ENCODE measurements at places on chromosomes 3 and 15. TPM values are rescaled to one million over a fixed set of nuclear protein-coding genes. Genes with fewer than 3 reads are reported as not detected.

DNA sequence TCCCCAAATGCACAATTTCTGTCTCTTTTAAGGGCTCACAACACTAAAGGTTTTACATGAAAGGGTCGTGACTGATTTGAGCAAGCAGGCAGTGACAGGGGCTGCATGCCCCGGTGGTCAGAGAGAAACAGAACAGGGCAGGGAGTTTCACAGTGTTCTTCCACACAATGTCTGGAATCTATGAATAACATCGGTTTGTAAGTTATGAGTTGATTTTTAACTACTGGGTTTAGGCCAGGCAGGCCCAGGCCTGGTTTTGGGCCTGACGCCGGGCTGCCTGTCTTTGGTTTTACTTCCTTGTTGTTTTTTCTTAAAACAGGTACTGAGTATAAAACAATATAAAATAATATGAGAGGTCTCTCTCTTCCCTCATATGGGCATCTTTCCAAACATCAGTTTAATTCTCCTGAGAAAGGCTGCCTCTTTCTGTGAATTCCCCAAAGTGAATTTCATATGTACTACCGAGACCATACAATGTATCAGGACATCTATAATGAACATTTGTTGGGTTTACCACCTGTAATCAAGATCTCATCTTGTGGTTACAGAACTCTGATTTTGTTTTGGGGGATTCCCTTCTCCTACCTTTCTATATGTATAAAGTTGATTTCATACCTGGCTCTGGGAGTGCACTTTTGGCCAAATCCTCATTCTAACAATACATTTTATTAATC, 74.4 kb downstream of the CD200 start:
- no peak for DNase-seq

RTP1 gene
- total RNA-seq: 5.1 TPM

GRCh38 chr3:55164876-55165275, 237.0 kb upstream of the LRTM1 start:
- DNase-seq: no peak

DNA sequence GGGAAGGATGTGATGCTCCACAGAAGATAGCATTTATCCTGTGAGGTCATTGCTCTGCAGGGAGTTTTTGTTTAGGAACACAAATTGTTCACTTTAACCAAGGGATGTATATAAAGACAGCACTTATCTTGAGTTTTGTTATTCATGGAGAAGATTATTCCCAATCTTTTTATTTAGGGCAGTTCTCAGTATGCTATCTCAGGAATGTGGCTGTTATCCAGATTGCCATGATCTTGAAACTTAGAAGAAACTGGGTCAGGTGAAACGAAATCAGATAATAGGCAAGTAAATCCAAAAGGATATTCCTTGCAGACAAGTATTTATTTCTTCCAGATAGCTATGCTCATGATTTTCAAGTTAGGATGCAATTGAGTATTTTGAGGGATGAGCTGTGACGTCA, 19.3 kb upstream of the TMEM42 start:
- no peak for DNase-seq

RAB43 gene
- total RNA-seq: 39.4 TPM

LRRC2 gene
- total RNA-seq: 3.3 TPM

DNA sequence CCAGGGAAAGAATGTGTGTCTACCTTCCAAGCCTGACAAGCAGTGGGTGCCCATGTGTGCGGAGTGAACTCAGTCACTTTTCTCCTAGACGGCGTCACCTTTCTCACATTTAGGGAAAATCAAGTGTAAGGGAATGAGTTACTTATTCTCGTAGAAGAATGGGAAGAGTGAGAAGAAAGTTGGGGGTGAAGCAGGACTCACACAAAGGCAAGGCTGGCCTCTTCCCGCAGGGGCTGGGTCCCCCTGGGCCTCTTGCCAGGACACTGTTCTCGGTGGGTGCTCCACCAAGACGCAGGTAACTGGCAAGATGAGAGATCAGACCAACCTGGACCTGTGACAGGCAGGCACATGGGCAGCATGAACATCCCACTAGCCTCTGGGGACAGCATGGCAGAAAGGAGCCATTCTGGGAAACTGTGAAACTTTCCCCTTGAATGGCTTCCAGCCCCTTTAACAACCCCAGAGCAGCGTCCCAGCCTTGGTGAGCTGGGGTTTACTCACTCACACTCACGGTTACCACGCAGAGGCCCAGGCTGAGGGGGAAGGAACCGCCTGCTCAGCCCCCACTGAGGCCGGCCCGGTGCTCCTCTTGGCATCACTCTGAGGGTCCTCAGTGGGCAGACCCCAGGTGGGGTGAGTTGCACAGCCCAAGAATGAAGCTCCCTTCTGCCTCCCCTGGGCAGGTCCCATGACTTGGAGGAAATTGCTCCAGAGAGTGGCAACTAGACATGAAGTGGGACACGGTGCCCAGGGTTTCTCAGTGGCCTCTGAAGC, 15.0 kb upstream of the SRP14 start:
- no peak for DNase-seq

TRIM42 gene
- not detected for total RNA-seq

GRCh38 chr3:26193558-26193957, 403.7 kb downstream of the OXSM start:
- DNase-seq: no peak

GP5 gene
- not detected for total RNA-seq

DNA sequence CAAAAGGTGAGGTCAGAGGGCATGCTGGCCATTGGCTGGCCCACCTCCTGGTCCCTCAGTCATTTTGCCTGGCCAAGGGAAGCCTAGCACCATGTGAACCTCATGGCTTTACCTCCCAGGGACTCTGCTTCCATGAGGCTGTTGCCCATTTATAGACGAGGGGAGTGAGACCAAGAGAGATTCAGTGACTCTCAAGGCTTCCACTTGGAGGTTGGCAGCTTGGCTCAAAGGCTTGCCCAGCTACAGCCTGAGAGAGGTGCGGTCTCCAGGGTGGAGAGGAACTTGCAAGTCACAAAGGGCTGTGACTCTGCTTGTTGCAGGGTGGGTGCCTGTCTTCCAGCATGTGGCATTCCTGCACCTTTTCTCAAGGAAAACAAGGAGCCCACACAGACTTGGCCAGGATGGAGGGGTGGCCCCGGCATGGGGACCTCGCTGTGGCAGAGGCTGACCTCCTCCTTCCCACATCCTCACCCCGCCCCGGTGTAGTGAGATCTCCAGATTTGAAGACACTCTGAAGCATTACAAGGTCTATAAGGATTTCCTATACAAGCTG, 24.5 kb downstream of the CFAP100 start:
- peak; percentile 40 for DNase-seq

- peak; percentile 73 for DNase-seq
Observed at GRCh38 chr3:147408188-147409100, 721 bp upstream of the ZIC1 start.

- DNase-seq: peak; percentile 26
Observed at GRCh38 chr3:152071924-152072323, 196.8 kb upstream of the MBNL1 start.

DNA sequence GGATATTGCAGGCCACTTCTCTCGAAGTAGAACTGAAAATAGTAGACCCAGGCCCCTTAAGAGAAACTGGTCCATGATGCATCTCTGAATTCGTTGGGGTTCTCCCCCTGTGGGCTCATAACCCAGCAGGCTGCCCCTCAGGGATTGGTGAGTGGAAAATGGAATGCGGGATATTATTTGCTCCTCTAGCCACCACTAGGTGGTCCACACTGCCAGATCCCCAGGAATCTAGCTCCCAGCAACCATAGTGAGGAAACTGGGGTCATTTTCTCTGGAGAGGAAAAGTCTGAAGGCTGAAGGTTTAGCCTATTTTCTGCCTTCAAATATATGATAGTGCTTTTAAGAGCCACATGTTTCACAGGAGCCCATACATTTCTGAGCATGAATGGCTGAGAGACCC, 6.7 kb downstream of the CX3CR1 start:
- peak; percentile 53 for DNase-seq

SOX14 gene
- 1.2 TPM for total RNA-seq

ABHD2 gene
- total RNA-seq: 11.5 TPM

MYO5C gene
- 3.3 TPM for total RNA-seq

ADIPOQ gene
- not detected for total RNA-seq

DNA sequence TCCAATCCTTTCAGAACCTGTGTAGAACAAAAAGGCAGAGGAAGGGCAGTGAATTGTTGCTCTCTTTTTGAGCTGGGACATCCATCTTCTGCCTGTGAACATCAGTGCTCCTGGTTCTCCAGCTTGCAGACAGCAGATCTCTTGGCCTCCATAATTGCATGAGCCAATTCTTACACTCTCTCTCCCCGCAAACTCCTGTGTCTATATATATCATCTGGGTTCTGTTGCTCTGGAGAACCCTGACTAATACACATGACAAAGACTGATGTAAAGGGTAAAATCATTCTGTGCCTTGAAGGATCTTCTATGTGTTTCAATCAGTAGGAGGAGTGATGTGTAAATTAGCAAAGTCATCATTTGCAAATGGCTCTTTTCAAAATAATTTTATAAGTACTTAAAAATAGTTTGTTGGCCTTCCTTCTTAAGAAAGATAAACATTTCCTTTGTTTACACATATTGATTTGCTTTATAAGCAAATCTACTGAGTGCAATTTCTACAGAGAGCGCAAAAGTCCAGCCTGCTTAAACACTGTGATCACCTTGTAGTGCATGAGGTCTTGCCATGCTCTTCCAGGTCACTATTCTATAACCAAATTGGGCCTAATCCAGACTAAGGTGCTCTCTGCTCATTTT, 154.9 kb upstream of the ANKRD28 start:
- no peak for DNase-seq

DNAH1 gene
- 0.48 TPM for total RNA-seq

GRCh38 chr15:78061963-78062427, 15.5 kb downstream of the TBC1D2B start:
- DNase-seq: no peak

RAD18 gene
- total RNA-seq: 21.0 TPM

- DNase-seq: peak; percentile 95
Observed at GRCh38 chr3:49868862-49869466, 742 bp downstream of the CAMKV start.

GRCh38 chr3:13494463-13495350, 14.6 kb downstream of the HDAC11 start:
- peak; percentile 78 for DNase-seq
